MCF 10A (cell line): ENCODE measurements at places on chromosomes 5 and 9. TPM values are rescaled to one million over a fixed set of nuclear protein-coding genes. Genes with fewer than 3 reads are reported as not detected.
A peak's percentile ranks its signal among the peaks of the same experiment; 100 is the strongest.

DNA sequence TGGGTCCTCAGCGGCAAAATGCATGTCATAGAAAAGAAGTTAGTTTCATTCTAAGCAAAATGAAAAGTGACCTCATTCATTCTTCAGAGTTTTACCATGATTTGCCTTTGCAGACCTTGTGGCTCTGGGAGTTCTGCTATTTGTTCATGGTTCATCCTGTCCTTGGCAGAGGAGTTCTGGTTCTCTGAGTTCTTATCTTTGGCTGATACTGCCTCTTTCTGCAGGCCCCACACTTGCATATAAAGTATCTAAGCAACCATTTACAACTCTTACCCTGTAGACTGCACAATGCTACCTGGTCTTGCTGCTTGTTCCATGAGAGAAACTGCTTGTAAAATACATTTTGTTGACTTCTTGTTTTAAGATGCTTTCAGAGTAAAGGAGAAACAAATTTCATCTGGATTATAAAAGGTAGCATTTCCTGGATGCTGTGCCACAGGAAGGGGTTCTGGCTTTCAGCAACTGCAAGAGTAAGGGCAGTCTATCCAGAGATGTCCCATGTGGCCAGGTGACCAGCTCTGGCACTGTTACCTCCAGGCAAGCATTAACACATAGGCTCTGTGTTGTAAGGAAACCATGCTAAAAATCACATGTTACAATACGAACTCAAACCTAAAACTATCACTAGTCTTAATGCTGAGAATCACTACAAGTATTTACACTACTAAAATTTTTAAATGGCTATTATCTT, 513.2 kb downstream of the SPOCK1 start:
- no peak for DNase-seq

DNA sequence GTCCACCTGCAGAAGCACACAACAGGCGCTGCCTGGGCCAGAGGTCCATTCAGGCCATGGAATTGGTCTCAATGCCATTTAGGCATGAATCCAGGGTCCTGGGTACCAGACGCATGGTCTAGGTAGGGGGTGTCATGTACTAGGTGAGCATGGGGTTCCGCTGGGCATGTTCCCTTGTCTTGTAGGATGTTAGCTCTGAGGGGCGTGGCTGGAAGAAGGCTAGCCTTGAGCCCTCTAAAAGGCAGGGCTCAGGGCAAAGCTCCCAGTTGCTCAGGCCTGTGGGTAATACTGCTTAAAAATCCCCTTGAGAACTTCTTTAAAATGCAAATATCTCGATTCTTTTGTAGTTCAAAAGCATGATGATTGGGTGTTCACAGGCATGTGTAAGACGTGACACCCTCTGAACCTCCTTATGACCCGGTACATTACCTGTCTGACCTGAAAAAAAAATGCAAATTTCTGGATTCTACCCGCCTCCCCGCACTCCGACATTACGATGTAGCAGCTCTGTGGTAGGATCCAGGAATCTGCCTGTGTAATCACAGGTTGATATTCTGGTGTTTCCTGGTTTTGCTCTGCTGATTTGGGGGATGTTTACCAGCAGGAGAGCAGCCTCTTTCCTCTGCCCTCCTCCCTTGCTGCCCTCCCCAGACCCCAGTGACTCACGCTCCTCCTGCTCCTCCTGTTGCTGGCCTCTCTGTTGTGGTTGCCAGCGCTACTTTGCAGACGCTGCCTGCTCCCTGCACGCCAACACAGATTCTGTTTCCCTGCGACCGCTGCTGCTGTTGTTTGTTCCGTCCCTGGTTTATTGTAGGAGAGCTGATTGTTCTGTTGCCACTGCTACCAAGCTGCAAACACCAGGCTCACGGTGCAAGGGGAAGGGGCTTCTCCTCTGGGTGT, 5.7 kb downstream of the TMC1 start:
- peak; percentile 82 for DNase-seq

DNA sequence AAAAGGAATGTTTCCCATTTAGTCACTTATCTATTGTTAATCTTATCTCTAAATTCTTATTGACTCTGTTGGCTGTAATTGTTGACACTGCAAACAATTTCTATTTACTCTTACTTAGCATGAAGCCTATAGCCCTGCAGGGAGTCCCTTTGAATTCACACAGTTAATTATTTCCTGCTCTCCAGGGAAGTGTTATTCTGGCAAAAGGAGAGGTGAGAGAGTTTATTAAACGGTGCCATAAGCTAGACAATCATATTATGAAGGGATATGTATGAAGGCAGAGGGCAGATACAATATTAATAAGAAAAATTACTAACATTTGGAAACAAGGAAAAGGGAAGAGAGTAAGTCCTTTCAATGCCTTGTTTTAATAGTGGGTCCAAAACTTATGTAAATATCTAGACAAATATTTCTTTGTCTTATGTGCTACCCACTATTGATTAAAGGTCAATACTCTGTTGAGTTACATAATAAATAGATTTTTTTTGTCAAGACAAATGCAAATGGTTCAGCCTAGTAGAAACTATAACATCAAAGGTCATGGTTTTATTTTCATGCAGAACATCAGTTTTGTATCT, 107.1 kb downstream of the CDH18 start:
- DNase-seq, result no peak

DNA sequence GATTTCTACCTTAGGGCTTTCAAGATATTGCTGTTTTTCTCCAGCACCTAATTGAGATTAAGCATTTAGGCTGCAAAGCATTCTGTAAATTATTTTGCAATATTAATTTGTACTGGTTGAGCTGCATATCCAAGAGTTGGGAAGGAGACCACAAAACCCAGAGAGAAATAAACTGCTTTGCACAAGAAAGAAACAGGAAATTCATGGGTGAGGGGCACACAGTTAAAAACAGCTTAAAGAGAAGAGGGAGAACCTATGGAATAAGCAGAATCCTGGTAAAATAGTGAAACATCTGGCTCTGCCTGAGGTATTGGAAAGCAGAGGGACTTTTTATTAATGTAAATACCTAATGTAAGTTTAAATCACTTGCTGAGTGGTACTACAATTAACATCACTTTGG, 243.0 kb downstream of the TMEM167A start:
- DNase-seq, result no peak

The GABRA6 gene
- total RNA-seq, result not detected in 2 replicates
